ENCODE measurements at places on chromosomes 16 and 17. TPM values are rescaled to one million over a fixed set of nuclear protein-coding genes. Genes with fewer than 3 reads are reported as not detected.

SULT1A4 gene
- total RNA-seq = 1.2 TPM

TADA2A gene
- 18.6 TPM for total RNA-seq

- no peaks in the 10 kb centered on the region for H3K27me3 ChIP-seq
- H3K4me1 ChIP-seq = peaks cover 29% of the 10 kb centered on the region
- peak overlapping the region; percentile 77 for H3K27ac ChIP-seq
- no peak overlapping the region for H3K4me3 ChIP-seq
- peaks cover 25% of the 10 kb centered on the region for H3K36me3 ChIP-seq
Measured at GRCh38 chr17:37610971-37611370, 1.8 kb upstream of the SYNRG start.

- no peak overlapping the region for H3K4me3 ChIP-seq
- no peaks in the 10 kb centered on the region for H3K27me3 ChIP-seq
- no peak for DNase-seq
Measured at GRCh38 chr17:5541610-5542202, 42.6 kb downstream of the NLRP1 start.

GNAO1 gene
- total RNA-seq = not detected

SCARF1 gene
- 0.88 TPM for total RNA-seq

NAGS gene
- total RNA-seq = 0.36 TPM

DNA sequence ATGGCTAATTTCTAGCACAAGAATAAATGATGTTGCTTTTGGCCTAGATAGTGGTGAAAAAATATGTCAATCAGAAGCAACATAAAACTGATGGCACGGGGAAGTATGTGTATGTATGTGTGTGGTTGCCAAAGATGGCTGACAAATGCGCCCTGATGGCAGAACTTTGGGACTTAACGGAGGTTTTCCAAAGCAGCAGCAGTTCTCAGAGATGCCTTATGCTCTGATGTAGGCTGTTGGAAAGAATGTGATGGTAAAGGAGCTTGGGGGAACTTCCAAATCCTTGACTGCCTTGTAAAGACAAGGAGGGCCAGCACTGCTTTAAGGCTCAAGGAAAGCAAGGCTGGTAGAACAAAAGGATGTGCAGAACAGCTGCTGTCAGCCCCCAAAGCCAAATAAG, 16.0 kb downstream of the KCTD19 start:
- no peaks in the 10 kb centered on the region for H3K36me3 ChIP-seq
- peak; percentile 31 for DNase-seq
- no peaks in the 10 kb centered on the region for H3K27me3 ChIP-seq
- H3K27ac ChIP-seq = peak overlapping the region; percentile 76
- peaks cover 19% of the 10 kb centered on the region for H3K4me1 ChIP-seq

DNA sequence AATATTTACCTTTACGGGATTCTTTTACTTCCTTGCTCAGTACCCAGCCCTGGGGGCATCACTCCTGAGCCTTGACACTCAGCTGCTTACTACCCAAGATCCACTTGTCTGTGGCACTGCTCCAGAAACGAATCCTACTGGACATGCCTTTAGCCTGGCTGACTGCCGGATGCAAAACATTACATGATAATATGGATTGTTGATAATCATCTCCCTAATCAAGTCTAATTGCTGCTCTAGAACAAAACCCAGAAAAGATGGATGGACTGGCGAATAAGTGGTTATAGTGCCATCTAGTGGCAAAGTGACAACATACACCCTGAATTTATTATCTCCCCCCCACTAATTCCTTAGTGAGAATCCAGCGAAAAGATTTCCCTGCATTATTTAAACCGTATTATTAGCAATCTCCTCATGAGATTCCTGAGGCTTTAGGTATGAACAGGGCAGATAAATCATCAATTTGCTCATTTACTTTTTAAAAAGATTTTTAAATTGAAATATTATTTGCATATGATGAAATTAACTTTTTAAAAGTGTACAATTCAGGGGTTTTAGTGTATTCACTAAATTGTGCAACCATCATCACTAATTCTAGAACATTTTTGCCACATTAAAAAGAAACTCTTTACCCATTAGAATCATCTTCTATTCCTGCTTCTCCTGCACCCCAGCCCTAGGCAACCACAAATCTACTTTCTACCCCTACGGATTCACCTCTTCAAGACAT, 61.6 kb downstream of the RGS9 start:
- no peak overlapping the region for H3K4me3 ChIP-seq
- peaks cover 13% of the 10 kb centered on the region for H3K4me1 ChIP-seq
- H3K36me3 ChIP-seq = no peaks in the 10 kb centered on the region
- peak; percentile 90 for DNase-seq
- peaks cover 8% of the 10 kb centered on the region for H3K27me3 ChIP-seq

HAGH gene
- total RNA-seq = 28.9 TPM

DNA sequence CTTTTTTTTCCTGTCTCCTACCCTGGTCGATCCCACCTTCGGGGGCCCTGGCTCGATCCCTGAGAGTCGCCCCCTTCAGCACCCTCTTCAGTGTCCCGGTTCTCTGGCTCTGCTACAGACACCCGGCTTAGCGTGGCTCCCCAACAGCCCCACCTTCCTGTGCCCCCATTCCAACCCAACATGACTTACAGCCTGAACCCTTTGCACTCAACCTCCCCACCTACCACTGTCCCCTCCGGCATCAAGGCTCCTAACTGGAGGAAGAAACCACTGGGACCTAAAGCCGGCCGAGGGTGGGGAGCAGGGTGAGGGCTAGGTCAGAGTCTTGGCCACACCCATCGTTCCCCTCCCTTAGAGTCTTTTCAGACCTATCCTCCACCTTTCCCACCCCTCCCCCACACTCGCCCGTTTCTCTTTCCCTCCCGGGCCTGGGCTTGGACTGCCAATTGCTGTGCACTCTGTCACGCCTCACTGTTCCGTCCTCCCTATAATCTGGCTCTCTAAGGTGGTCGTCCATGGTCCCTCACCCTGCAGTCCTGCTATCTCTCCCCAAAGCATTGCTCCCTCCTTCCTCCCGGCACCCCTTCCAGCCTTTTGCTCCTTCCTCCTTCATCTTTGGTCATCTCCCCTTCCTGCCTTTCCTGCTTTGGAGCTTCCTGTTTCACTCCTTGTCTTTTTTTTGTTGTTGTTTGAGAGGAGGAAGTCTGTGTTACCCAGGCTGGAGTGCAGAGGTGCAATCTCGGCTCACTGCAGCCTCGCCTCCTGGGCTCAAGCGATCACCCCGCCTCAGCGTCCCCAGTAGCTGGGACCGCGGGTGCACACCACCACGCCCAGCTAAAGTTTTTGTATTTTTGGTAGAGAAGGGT, 890 bp upstream of the CLDN7 start:
- peak overlapping the region; percentile 36 for H3K4me3 ChIP-seq
- peaks cover 15% of the 10 kb centered on the region for H3K27me3 ChIP-seq
- peaks cover 12% of the 10 kb centered on the region for H3K36me3 ChIP-seq
- H3K27ac ChIP-seq = no peak overlapping the region

GRCh38 chr17:81526662-81527571, 1.3 kb upstream of the FSCN2 start:
- H3K4me1 ChIP-seq = peaks cover 9% of the 10 kb centered on the region
- H3K27ac ChIP-seq = no peak overlapping the region

GRCh38 chr17:31825961-31826691, 32.9 kb downstream of the COPRS start:
- no peak for DNase-seq
- H3K27ac ChIP-seq = no peak overlapping the region
- no peak overlapping the region for H3K4me3 ChIP-seq
- no peaks in the 10 kb centered on the region for H3K27me3 ChIP-seq
- H3K4me1 ChIP-seq = peaks cover 4% of the 10 kb centered on the region
- no peaks in the 10 kb centered on the region for H3K36me3 ChIP-seq

DNA sequence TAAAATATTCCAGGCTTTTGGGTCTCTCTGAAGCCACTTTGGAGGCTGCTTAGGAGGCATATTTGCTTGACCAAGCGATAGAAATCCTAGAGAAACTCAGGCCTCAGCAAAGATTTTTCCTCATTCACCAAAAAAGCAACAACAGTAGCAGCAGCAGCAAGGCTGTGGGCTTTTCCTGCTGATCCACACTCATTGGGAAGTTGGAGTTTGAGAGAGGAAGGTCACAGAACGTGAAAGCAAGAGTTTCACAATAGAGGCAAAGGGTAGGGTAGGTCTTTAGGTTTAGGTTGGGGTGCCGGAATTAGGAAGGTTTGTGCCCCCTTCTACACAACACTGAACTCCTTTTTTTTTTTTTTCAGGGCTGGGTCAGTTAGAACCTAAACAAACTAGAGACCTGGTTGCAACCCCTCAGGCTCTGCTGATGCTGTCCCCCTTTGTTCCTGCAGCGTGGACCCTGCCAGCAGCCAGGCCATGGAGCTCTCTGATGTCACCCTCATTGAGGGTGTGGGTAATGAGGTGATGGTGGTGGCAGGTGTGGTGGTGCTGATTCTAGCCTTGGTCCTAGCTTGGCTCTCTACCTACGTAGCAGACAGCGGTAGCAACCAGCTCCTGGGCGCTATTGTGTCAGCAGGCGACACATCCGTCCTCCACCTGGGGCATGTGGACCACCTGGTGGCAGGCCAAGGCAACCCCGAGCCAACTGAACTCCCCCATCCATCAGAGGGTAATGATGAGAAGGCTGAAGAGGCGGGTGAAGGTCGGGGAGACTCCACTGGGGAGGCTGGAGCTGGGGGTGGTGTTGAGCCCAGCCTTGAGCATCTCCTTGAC, 2.0 kb downstream of the TMUB2 start:
- no peak overlapping the region for H3K27ac ChIP-seq
- H3K27me3 ChIP-seq = no peaks in the 10 kb centered on the region
- H3K4me3 ChIP-seq = peak overlapping the region; percentile 100
- DNase-seq = peak; percentile 45
- H3K4me1 ChIP-seq = peaks cover 11% of the 10 kb centered on the region
